Subcutaneous preadipocyte (primary cell): ENCODE measurements at places on chromosomes 12 and 14. TPM values are rescaled to one million over a fixed set of nuclear protein-coding genes. Genes with fewer than 3 reads are reported as not detected.

The PCBP2 gene
- total RNA-seq, result 259 and 261 TPM in 2 replicates

The PLEKHH1 gene
- total RNA-seq, result 0.37 and 0.98 TPM in 2 replicates

The SYCP3 gene
- total RNA-seq, result 0.39 TPM in 1 of 2 replicates, not detected in the other

The TSPAN8 gene
- total RNA-seq, result not detected in 2 replicates

The PRIMA1 gene
- not detected in 2 replicates for total RNA-seq

The LGR5 gene
- total RNA-seq, result not detected in 2 replicates

The ACSM4 gene
- not detected in 2 replicates for total RNA-seq

The ALG10B gene
- 3.5 and 4.4 TPM in 2 replicates for total RNA-seq

The PPM1H gene
- total RNA-seq, result under 0.01 and 0.59 TPM in 2 replicates

The KRT7 gene
- 0.78 TPM in 1 of 2 replicates, not detected in the other for total RNA-seq

The GCN1 gene
- 153 and 177 TPM in 2 replicates for total RNA-seq

The SPIC gene
- total RNA-seq, result not detected in 2 replicates

The SETD1B gene
- 3.7 and 4.7 TPM in 2 replicates for total RNA-seq

The NPFF gene
- not detected in 2 replicates for total RNA-seq

The PAX9 gene
- 0.37 and 0.39 TPM in 2 replicates for total RNA-seq

The FAM222A gene
- under 0.01 and 0.20 TPM in 2 replicates for total RNA-seq

The C12orf54 gene
- total RNA-seq, result not detected in 2 replicates

The KRT80 gene
- total RNA-seq, result under 0.01 TPM in 1 of 2 replicates, not detected in the other
